ENCODE measurements at places on chromosomes 2 and 18. TPM values are rescaled to one million over a fixed set of nuclear protein-coding genes. Genes with fewer than 3 reads are reported as not detected.

Gene FBLN7
- total RNA-seq = 40.2 TPM

Gene RAB6C
- not detected for total RNA-seq

Gene MLPH
- total RNA-seq = not detected

Gene SULT1C2
- not detected for total RNA-seq

Gene ST6GAL2
- not detected for total RNA-seq

Gene TDRD15
- total RNA-seq = 0.02 TPM

GRCh38 chr2:14843507-14844204 is 211.1 kb downstream of the LRATD1 start:
- DNase-seq = no peak

- no peak for DNase-seq
Observed at GRCh38 chr18:37139876-37140275, 310.9 kb downstream of the KIAA1328 start.

DNA sequence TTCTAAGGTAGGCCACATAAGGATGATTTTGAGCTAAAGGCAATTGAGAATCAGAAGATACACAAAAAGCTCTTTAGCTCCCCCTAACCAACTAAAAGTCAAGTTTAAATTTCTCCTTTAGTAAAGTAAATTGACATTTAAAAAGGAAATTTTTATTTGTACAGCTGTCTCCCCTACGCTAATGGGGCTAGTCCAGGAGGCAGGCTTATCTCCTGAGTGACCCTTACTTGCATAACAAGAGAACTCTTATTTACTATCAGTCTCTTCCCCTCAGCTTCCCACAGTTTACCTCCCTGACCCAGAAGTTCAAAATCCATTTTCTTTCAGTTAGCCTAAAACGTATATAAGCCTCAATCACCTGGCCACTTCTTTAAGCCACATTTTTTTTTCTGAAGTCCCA is 1002.8 kb upstream of the NRXN1 start:
- no peak for DNase-seq

DNA sequence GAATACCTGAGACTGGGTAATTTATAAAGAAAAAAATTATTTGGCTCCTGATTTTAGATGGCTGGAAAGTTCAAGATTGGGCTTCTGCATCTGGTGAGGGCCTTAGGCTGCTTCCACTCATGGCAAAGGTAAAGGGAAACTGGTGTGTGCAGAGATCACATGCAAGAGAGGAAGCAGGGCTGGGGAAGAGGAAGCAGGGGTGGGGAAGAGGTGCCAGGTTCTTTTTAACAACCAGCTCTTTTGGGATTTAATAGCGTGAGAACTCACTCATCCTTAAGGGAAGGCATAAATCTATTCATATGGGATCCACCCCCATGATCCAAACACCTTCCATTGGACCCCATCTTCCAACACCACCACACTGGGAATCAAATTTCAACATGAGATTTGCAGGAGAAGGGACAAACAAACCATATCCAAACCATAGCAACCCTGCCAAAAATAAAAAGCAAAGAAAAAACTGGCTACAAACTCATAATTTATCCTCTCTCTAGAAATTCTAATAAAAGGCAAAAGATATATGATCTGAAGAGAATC is 30.4 kb downstream of the PRKRA start:
- no peak for DNase-seq

- no peak for DNase-seq
Observed at GRCh38 chr2:45839508-45840251, 188.2 kb downstream of the PRKCE start.

- no peak for DNase-seq
Observed at GRCh38 chr18:63079114-63079513, 240.5 kb downstream of the BCL2 start.

DNA sequence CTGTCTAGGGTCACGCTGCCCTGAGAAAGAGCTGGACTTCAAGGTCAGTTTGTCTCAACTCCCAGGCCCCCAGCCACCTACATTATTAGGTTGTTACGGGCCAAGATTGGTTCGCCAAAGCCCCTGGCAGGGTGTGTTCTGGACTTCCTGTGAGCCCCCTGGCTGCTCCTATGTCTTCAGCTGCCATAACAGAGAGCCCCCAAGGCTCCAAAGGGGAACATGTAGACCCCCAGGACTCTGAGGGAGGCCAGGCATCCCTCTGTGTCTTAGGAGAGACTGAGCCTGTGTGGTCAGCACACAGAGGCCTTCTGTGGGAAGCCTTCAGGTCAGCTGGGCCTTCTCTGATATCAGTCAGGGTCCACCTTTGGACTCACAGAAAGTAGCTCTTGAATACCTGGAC is 58.3 kb downstream of the INHBB start:
- no peak for DNase-seq

DNA sequence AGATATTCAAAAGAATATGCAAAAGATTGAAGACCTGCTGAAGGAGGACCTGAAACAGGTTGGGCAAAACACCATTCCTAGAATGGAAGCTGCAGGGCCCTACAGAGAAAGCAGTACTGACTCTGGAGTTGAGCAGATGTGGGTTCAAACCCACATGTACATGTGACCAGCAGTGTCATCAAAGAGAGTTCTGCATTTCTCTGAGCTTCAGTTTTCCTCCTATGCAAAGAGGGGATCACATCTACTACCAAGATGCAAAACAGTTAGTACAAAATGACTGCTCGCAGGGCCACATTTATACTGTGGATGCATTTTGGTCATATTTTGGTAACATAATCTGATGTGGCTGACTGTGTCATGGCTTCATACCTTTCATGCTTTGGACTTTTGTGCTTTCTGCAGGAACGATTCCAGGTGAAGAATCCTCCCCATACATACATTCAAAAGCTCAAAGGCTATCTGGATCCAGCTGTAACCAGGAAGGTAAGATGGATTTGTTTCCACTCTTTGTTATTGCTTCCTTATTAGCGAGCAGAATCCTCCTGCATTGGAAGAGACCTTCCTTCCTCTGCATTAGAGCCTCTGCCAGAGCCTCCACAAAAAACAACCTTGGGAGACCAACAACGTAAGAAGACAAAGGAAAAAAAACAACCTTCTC is 174.8 kb downstream of the PRPF40A start:
- DNase-seq = no peak

- no peak for DNase-seq
Observed at GRCh38 chr2:206471524-206472062, 28.3 kb downstream of the ADAM23 start.

DNA sequence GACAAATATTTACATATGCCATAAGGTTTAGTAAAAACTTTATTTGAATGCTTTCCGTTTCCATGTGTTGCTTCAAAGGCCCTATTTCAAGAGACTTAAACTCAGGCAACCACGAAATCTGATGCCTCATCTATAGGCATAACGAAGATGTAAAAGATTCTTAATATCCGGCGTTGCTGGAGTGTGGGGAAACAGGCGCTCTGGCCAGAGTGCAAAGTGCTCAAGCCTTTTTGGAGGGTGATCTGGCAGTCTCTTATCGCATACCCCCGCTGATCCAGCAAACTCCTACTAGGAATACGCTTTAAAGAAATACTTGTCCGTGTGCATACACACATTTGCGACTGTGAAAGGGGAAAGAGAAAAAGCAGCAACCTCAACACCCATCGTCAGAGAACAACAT is 108.8 kb downstream of the NOL10 start:
- DNase-seq = no peak
